AG04449 (cell line): ENCODE measurements at places on chromosomes 11 and 22.

- DNase-seq, result no peak
These were observed 746.1 kb downstream of the CNTN5 start for GRCh38 chr11:99766811-99767210.

- no peak for DNase-seq
These were observed 152.4 kb downstream of the NTM start for GRCh38 chr11:131522851-131523250.

GRCh38 chr11:1199751-1200610 is 22.9 kb upstream of the MUC5B start:
- DNase-seq, result no peak

DNA sequence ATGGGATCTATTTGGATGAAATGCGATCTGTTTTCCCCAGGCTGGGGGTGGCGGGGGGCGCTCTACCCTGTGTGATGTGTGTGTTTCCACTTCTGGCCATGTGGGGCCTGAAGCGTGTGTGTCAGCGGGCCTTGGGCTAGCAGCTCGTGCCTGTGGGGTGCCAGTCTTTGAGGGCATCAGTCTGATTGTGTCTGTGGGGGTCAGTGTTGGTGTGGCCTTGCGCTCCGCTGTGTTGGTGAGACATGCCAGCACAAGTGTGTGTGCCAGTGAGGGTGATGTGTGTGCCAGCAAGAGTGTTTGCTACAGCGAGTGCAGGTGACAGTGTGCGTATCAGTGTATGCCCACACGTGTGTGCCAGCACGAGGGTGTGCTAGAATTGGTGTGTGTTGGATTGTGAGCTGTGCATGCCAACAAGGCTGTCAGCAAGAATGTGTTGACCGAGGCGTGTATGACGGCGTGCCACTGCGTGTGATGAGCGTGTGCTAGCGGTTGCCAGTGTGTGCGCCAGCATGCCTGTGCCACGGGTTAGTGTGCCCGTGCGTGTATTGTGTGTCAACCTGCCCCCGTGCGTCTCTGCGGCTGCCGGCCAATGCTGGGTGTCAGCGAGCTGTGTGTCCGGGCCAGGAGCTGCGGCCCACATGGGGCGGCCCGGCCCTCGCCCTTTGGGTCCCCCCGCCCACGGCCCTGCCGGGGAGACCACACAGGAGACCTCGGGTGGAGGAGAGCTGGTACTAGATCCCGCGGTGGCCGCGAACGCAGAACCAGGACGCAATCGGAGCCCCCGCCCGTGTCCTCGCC is 519 bp downstream of the ARRB1 start:
- no peak for DNase-seq

GRCh38 chr11:45285250-45285828 is 802 bp downstream of the SYT13 start:
- no peak for DNase-seq

DNA sequence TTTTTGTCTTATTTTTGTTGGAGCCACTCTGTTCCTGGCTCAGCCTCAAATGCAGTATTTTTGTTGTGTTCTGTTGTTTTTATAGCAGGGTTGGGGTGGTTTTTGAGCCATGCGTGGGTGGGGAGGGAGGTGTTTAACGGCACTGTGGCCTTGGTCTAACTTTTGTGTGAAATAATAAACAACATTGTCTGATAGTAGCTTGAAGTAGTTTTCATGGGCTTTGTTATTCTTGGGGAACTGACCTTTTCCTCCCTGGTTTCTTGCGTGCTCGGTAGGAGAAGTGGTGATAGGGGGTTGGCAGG is 6.0 kb upstream of the MCM5 start:
- DNase-seq, result no peak

DNA sequence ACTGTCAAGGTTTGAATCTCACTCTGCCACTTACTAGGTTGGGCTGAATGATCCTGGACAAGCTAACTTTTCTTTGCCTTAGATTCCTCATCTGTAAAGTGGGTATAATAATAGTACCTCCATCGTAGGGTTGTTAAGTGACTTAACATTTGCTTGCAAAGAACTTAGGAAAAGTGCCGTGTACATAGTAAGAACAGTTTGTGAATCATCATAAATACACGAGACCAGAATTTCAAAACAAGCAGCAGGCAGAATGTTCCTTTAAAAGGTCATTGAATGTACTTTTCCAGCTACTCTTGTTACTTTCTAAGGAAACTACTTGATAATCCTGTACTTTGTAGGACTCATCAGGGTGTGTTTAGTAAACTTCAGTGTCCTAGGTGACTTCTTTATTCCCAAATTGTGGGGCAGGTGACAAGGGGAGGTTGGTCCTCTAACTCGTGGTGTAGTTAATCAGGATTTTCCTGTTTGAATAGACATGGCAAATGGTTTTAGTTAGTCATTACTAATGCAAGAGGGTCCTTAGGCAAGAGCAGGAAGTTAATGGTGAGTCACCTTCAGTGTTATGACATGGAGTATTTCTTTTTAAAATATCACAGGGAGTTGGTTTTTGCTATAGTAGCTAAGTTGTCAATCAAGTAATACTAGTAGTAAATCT is 67.9 kb downstream of the YAP1 start:
- peak; percentile 73 for DNase-seq

DNA sequence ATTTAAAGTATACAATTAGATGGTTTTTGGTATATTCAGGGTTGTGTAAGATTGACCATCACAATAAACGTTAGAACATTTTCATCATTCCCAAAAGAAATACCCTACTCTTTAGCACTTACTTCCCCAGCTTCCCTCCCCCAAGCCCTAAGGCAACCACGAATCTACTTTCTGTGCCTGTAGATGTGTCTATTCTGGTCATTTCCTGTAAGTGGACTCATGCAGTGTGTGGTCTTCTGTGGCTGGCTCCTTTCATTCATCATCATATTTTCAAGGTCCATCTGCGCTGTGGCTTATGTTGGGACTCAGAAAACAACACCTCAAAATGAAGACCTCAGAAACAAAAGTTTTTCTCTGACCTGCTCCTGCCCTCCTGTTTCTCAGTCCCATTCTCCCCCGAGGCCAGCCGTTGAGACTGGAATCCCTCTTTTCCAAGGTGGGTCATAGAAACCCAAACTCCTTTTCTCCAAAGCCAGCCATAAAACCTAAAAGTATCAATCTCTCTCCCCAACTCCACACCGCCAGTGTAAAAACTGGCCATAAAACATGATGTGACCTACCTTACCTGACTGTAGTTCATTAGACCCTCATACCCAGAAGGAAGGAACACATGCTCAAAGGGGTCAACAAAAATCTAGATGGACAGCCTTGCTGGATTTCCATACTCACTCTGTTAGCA is 12.9 kb upstream of the TMPRSS13 start:
- no peak for DNase-seq

GRCh38 chr11:33855500-33855899 is 36.4 kb downstream of the LMO2 start:
- DNase-seq, result no peak

- no peak for DNase-seq
These were observed 95.3 kb downstream of the SERGEF start for GRCh38 chr11:17917556-17917955.

DNA sequence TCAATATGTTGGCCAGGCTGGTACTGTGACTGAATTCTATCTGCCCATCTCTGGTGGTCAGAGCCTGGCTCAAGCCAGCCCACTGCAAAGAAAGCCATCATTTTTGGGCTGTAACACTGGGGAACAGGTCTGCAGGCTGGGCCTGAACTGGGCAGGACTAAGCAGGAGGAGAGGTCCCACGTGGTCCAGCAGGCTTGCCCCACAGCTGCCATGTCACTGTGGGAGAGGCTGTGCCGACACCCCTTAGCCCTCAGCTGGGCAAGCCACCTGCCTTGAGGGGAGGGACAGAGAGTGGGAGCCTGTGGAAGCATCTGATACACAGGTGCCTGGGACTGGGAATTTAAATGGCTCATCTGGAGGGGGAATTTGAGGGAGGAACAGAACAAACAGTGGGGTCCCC is 66.7 kb upstream of the CLTCL1 start:
- DNase-seq, result no peak

GRCh38 chr11:1335811-1336761 is 26.7 kb upstream of the TOLLIP start:
- peak; percentile 59 for DNase-seq

GRCh38 chr11:33525789-33526188 is 174.8 kb downstream of the C11orf91 start:
- no peak for DNase-seq
